IMR-90 (cell line): ENCODE measurements at places on chromosomes 12 and 14. TPM values are rescaled to one million over a fixed set of nuclear protein-coding genes. Genes with fewer than 3 reads are reported as not detected.

DNA sequence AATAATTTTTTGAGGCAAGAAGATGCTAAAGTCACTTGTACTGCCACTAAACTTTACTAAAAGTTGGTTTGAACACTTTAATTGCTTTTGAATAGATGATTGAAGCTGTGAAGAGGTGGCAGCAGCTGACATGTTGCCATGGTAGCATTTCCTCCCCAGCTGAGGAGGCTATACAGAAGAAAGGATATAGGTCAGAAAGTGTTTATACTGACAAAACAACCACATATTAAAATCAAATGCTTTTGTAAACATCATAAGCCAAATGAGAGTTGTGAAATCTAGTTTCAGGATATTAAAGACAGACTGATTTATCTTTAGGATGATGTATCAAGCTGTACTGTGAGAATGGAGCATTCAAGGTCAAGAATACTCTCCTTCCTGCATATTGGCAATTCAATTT, 41.7 kb downstream of the TSPAN19 start:
- H3K27ac ChIP-seq: no peak overlapping the region
- peak; percentile 11 for DNase-seq
- H3K27me3 ChIP-seq: no peaks in the 10 kb centered on the region
- H3K4me3 ChIP-seq: no peak overlapping the region
- peaks cover 10% of the 10 kb centered on the region for H3K4me1 ChIP-seq

GRCh38 chr14:89198544-89199329, 218.3 kb downstream of the FOXN3 start:
- H3K4me1 ChIP-seq: 0 out of 2 replicates have a peak, but pooled peaks cover 2% of the 10 kb centered on the region
- DNase-seq: peak; percentile 41
- no peaks in the 10 kb centered on the region for H3K27me3 ChIP-seq
- no peak overlapping the region for H3K27ac ChIP-seq

DNA sequence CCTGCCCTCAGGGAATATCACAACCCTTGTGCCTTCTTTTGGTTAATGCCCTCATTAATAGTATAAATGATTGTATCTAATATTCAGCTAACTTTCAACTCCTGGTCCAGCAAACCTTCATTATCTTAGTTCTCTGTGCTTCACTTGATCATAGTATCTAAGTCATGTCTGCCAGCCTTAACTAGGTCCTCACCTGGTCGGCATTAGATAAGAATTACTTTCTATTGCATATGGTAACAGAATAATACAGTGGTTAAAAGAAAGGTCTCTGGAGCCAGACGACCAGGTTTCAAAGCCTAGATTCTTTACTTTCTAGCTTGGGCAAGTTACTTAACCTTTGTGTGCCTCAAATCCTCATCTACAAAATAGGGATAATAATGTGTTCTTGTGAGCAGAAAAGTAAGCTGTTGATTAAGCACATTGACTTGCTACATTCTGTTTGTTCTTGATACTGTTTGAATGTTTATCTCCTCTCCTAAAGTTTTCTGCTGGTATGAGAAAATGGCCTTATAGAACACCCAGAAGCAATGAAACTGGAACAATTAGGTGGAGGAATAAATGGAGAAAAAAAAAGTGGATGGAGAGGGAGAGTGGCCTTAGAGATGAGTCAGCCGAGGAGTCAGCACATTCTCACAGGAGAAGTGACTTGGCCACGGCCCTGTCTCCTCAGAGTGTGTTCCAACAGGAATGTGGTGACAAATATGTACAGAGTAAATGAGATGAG, 176.1 kb downstream of the SLC25A21 start:
- no peaks in the 10 kb centered on the region for H3K27me3 ChIP-seq
- no peaks in the 10 kb centered on the region for H3K36me3 ChIP-seq
- peak; percentile 68 for DNase-seq

DNA sequence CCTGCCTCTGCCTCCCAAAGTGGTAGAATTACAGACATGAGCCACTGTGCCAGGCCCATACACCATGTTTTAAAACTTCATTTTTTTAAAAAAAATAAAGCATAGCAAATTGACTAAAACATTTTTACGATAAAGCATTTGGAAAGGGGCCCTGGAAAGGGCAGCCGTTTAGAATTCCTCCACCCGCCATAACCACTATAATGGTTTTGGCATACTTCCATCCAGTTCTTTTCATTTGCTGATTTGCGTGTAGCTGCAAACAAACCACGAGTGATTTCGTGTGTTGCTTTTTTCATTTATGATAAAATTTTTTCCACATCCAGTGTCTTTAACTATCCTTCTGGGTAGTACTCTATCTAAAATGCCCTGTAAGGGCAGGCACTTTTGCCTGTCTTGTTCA, 91.8 kb upstream of the RIN3 start:
- H3K4me1 ChIP-seq: peaks cover 2% of the 10 kb centered on the region
- H3K27ac ChIP-seq: no peak overlapping the region
- no peaks in the 10 kb centered on the region for H3K36me3 ChIP-seq
- no peak for DNase-seq

- H3K4me1 ChIP-seq: peaks cover 7% of the 10 kb centered on the region; the same call in 1 of the 2 replicates
- no peak for DNase-seq
- no peaks in the 10 kb centered on the region for H3K27me3 ChIP-seq
- H3K27ac ChIP-seq: no peak overlapping the region
- H3K4me3 ChIP-seq: no peak overlapping the region
- no peaks in the 10 kb centered on the region for H3K36me3 ChIP-seq
Observed at GRCh38 chr12:15996948-15997347, 85.8 kb downstream of the DERA start.

DNA sequence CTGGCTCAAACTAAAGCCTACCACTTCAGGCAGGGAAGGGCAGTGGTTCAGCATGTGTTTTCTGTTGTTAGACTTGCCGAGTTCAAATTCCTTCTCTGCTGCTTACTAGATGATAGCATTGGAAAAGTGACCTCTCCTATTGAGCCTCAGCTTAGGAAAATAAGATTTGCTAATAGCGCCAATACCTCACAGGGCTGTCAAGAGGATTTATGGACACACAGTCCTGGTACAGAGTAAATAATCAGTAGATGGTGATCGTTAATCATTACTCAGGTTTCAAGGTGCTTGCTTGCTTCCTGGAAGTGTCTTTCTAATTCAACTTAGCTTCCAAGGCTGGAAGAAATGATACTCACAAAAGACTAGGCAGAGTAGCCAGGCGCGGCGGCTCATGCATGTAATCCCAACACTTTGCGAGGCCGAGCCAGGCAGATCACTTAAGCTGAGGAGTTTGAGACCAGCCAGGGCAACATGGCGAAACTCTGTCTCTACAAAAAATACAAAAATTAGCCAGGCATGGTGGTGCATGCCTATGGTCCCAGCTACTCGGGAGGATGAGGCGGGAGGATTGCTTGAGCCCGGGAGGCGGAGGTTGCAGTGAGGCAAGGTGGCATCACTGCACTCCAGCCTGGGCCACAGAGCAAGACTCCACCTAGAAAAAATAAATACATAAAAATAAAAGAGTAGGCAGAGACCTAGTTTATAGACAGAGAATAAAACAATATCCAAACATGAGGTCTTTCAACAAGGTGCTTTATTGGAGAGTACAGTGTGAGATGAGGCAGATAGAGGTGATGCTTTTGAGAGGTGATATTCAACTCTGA, 6.0 kb downstream of the PLA2G1B start:
- peaks cover 17% of the 10 kb centered on the region for H3K27me3 ChIP-seq
- no peak overlapping the region for H3K4me3 ChIP-seq
- H3K27ac ChIP-seq: no peak overlapping the region
- H3K36me3 ChIP-seq: no peaks in the 10 kb centered on the region
- H3K4me1 ChIP-seq: peaks cover 3% of the 10 kb centered on the region

GRCh38 chr12:49220972-49221371, 32.1 kb upstream of the TUBA1A start:
- no peak overlapping the region for H3K4me3 ChIP-seq
- H3K4me1 ChIP-seq: peaks cover 4% of the 10 kb centered on the region
- DNase-seq: no peak
- no peak overlapping the region for H3K27ac ChIP-seq

DNA sequence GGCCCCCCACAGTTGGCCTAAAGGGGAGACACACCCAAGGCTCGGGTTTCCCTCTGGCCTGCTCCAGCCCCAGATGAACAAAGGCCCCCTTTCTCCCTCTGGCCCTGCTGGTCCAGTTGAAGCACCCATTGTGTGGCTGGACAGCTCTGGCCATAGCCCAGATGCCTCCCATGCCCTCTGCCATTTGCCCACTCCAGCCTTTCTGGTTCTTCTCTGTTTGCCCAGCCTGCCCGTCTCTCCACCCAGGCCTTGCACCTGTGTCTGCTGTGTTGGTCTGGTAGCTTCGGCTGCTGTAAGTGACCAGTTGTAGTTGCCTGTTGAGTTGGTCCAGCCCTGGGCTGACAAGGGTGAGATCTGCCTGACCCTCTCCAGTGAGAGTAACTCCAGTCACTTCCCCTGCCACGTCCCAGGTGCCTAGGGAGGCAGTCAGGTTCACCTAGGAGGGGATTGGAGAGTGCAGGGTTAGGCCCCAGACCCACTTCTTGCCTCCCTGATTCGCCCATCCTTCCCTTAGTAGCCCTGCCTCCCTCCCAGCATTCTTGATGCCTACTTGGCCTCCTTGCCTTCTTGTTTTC, 3.0 kb downstream of the B4GALNT1 start:
- H3K27me3 ChIP-seq: peaks cover 60% of the 10 kb centered on the region
- H3K4me3 ChIP-seq: no peak overlapping the region
- no peak for DNase-seq

DNA sequence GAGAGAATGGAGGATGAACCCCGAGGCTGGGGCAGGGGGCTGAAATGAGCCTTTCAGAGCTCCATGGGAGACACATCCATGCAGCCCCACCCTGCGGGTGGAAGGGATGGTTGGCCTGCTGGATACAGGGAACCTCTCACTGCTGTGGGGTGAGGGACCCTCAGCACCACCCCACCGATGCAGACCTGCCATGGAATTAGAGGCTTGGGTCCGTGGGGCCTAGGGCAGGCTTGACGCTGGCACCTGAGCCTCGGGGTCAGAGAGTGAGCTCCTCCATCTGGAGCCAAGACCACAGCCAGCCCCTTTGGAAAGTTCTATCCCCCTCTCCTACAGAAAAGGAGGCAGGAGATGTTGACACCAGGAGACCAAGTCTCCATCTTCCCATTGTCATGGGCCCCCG, 7.4 kb upstream of the KRT74 start:
- no peak overlapping the region for H3K27ac ChIP-seq
- no peak overlapping the region for H3K4me3 ChIP-seq
- peaks cover 50% of the 10 kb centered on the region for H3K27me3 ChIP-seq
- no peaks in the 10 kb centered on the region for H3K36me3 ChIP-seq

DNA sequence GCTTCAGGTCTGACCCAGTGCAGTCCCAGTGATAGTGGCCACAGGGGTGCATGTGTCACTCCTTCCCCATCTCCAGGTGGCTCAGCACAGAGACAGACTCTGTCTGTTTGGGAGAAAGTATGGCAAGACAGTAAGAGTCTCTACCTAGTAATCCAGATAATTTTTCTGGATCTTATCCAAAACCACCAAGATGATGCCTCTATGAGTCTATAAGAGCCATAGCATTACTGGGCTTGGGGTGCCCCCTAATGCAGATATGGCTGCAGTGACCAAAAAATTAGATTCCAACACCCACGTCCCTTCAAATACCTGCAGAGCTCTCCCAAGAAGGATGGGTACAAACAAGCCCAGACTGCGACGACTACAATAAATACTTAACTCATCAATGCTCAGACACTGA, 123.8 kb downstream of the GRIP1 start:
- no peak overlapping the region for H3K27ac ChIP-seq
- no peaks in the 10 kb centered on the region for H3K36me3 ChIP-seq
- no peaks in the 10 kb centered on the region for H3K4me1 ChIP-seq
- H3K4me3 ChIP-seq: no peak overlapping the region
- no peak for DNase-seq

- DNase-seq: peak; percentile 20
- H3K36me3 ChIP-seq: no peaks in the 10 kb centered on the region
- H3K4me3 ChIP-seq: no peak overlapping the region
- H3K27ac ChIP-seq: no peak overlapping the region
Observed at GRCh38 chr14:37048666-37049071, 123.7 kb downstream of the SLC25A21 start.

GRCh38 chr14:96424109-96424989, 32.4 kb downstream of the AK7 start:
- peaks cover 1% of the 10 kb centered on the region; the same call in 1 of the 2 replicates for H3K27me3 ChIP-seq
- peak overlapping the region; percentile 33 for H3K4me3 ChIP-seq
- H3K36me3 ChIP-seq: no peaks in the 10 kb centered on the region
- no peak overlapping the region for H3K27ac ChIP-seq

DNA sequence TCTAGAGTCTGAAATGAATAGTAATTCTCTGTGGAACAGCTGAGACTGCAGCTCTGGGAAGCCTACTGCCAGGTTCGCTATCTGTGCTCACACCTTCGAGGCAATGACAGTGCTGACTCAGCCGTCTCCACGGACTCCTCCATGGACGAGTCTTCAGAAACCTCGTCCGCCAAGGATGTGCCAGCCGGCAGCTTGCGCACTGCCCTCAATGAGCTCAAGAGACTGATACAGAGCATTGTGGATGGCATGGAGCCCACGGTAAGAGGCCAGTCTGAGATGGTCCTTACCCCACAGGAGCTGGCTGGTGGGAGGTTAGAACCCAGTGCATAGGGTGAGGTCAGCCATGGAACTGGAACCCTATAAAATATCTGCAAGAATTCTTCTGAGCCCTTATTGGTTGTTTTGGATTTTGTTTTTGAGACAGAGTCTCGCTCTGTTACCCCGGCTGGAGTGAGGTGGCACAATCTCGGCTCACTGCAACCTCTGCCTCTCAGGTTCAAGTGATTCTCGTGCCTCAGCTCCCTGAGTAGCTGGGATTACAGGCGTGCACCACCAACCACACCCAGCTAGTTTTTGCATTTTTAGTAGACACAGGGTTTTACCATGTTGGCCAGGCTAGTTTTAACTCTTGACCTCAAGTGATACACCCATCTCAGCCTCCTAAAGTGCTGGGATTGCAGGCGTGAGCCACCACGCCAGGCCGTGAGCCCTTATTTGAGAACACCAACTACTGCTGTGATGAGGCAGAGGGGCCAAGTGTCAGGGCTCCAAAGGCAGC, 43.9 kb downstream of the RAB35 start:
- no peaks in the 10 kb centered on the region for H3K4me1 ChIP-seq
- no peak overlapping the region for H3K27ac ChIP-seq
- H3K27me3 ChIP-seq: peaks cover 26% of the 10 kb centered on the region
- H3K36me3 ChIP-seq: no peaks in the 10 kb centered on the region
- no peak overlapping the region for H3K4me3 ChIP-seq

GRCh38 chr14:23195552-23196101, 12.2 kb upstream of the SLC7A8 start:
- H3K27me3 ChIP-seq: peaks cover 16% of the 10 kb centered on the region
- no peaks in the 10 kb centered on the region for H3K4me1 ChIP-seq
- no peak for DNase-seq

- H3K4me1 ChIP-seq: no peaks in the 10 kb centered on the region
- H3K27ac ChIP-seq: no peak overlapping the region
- no peaks in the 10 kb centered on the region for H3K36me3 ChIP-seq
- H3K27me3 ChIP-seq: no peaks in the 10 kb centered on the region
- no peak for DNase-seq
Observed at GRCh38 chr12:114975640-114976310, 291.8 kb upstream of the TBX3 start.

DNA sequence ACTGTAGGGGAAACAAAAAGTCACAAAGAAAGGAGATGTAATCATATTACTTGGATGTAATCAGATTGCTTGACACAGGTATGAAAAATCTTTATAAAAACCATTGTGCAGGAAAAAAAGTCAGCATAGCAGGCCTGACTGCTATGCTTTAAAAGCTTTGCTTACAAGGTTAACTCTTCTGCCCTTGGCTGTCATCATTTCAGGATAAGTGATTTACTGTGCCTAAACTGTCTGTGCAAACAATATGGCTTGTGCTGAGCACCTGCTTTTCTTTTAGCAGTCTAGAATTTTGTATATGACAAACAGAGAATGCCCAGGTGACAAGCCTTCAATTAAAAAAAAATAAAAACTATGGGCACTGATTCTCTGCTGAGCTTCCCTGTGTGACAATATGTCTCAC, 63.8 kb upstream of the PLEKHG7 start:
- no peak overlapping the region for H3K27ac ChIP-seq
- H3K4me3 ChIP-seq: no peak overlapping the region
- no peaks in the 10 kb centered on the region for H3K27me3 ChIP-seq
- H3K36me3 ChIP-seq: no peaks in the 10 kb centered on the region

SLC39A5 gene
- total RNA-seq: not detected in 2 replicates

TMTC1 gene
- 31.9 and 36.4 TPM in 2 replicates for total RNA-seq

RIMBP2 gene
- total RNA-seq: not detected in 2 replicates

ASB2 gene
- 0.54 and 0.83 TPM in 2 replicates for total RNA-seq
